ENCODE measurements at places on chromosomes 6 and 20.

GRCh38 chr6:155165029-155165710 lies 98.6 kb upstream of the CLDN20 start:
- DNase-seq, result no peak

DNA sequence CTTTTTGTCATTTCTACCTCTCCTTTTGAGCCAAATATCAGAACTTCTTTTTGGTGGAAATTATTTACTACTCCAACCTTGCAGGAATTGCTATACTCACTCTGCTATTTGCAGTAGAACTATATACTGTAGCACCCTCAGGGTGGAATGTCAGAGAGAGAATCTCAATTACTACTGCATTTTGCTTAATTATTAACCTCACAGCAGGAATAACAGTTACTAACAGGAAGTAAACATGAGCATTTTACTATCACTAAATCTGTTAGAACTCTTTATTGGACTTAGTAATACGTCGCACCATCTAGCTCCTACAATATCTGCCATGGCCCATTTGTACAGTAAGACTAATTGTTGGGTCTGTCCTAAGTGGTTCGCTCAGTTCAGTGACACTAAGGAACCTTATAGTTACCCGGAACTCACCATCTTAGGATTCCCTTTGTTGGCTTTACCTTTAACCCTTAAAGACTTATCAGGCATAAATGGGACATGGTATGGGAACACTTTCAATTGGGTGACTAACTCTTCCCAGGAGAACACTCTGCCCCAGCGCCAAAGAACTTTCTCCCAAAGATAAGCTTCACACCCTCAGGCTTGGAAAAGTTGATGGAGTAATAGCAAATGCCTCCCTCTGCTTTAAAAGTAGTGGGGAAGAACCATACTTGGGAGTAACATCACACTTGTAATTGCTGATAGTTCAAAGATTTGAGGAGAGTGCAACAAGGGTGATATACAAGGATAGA lies 38.8 kb downstream of the PLN start:
- DNase-seq, result no peak

- no peak for DNase-seq
Observed at GRCh38 chr6:487956-488355, 96.4 kb downstream of the IRF4 start.

- DNase-seq, result no peak
Observed at GRCh38 chr20:63149531-63150192, 66.3 kb downstream of the YTHDF1 start.

DNA sequence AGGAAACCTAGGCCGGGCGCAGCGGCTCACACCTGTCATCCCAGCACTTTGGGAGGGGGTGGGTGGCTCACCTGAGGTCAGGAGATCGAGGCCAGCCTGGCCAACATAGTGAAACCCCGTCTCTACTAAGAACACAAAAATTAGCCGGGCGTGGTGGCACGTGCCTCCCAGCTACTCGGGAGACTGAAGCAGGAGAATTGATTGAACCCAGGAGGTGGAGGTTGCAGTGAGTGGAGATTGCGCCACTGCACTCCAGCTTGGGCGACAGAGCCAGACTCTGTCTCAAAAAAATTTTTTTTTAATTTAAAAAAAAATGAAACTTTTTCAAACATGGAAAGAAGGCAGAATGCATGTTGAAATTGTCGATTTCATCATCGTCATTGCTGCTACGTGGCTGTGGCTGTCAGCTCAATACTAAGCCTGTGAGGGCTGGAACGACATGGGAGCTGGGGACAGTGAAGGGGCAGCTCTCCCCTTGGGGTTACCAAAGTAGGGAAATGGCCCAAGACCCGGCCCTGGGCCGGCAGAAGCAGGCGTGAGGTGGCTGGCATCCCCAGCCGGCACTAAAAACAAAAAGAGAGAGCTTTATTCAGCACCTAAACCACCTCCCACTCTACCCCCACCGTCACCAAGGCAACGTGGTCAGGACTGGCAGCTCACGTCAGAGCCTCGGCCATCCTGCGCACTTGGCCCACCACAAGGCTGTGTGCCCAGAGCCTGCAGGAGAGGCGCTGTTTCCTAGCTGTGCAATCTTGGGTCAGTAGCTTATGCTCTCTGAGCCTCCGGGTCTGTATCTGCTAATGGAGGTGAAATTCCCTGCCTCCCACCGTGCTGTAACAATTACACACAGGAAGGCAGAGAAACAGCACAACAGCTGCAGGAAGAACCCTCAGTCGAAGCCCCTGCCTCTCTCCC lies 30.8 kb downstream of the AGPAT4 start:
- peak; percentile 57 for DNase-seq

DNA sequence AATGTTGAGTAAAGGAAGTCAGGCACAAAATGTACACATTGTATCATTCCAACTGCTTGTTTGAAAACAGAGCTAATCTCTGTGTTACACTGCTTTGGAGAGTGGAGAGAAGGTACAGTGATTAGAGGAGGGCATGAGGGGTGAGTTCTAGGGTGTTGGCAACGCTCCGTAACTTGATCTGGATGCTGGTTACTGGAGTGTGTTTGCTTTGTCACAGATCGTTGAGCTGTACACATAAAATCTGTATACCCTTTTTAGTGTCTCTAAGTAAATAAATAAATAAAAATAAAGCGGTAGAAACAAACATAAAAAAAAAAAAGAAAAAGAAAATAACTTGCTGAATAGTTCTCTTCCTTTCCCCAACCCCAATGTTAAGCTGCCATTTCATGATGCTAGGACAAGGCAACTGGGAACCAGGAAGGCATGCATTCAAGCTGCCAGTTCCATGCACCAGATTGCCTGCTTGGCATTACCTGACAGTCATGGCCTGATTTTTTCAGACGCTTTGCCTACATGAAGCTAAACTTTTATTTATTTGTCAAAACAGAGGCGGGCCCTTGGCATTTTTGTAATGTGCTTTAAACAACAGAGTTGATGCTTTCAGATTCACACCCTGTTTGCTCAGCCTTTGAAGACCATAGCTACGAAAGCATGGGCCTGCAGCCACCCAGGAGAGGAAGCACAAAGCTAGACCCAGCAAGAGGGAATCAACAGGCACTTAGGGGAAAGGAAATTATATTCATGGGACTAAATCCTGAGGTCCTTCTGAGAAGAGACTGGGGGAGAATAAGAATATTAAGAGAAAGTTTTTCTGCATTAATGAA lies 21.2 kb downstream of the TNFRSF21 start:
- DNase-seq, result peak; percentile 21

DNA sequence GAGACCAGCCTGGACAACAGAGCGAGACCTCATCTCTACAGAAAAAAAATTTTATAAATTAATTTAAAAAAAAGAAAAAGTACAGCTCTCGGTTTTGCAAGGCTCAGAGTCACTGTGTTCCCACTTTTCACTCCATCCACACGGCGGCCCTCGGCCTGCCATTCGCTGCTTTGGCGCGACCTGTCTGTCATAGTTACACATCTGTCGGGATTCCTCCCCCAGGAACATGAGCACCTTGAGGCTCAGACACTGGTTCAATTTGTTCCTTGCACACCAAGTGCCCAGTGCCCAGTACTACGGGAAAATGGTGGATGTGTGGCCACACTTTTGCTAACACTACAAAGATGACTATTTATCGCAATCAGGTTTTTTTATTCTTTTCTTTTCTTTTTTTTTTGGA lies 8.4 kb downstream of the CTSZ start:
- no peak for DNase-seq

GRCh38 chr6:5511954-5512353 lies 250.6 kb downstream of the FARS2 start:
- DNase-seq, result no peak

DNA sequence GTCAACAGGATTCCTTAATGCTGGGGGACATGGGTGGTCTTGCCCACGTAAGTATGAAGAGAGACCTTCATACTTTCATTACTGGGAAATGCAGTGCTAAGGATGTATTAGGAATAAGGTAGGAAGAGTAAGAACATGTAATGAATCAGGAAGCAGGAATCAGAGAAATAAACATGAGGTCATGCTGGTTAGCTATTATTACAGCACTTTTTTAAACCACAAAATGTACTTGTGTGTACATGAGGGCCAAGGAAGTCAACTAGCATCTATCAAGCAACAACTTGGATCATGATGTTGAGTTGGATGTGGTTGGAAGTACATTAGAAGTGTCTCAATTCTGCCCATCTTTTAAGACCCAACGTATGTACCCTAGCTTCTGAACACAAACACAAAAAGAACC lies 63.5 kb upstream of the E2F3 start:
- DNase-seq, result no peak

DNA sequence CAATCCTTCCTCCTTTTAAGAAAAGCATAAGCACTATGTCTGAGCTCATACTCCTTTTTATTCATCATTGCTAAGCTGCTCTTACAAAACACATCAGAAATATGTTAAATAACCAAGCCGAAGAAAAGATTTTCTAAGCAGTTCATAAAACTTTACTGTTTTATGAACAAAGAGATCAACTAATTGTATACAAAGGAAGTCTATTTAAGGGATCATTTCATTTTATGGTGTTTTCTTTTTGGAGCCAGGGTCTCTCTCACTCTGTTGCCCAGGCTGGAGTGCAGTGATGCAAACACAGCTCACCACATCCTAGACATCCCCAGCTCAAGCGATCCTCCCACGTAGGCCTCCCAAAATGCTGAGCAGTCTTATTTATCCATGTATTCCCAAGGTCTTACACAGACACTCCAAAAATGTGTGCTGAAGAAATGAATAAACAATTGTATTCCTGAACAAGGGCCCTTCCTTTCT lies 9.3 kb downstream of the NUDT3 start:
- no peak for DNase-seq

DNA sequence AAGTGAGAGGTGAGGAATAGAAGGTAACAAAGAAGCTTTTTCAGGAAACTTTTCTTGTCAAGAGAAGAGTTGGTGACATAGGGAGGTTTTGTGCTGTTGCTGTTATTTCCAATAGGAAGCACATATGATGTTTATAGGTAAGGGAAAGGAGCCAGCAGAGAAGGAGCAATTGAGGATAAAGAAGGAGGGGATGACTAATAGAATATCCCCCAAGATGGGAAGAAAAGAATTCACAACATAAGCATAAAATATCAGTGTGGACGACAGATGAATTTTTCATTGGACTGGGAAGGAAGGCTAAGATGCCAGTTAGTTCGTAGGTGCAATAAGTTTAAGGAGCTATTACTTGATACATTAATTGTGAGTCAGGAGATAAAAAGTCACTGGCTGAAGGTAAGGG lies 8.5 kb upstream of the BEND6 start:
- DNase-seq, result no peak

GRCh38 chr6:29736563-29736962 lies 13.3 kb downstream of the HLA-F start:
- no peak for DNase-seq

GRCh38 chr6:36216559-36216958 lies 20.0 kb downstream of the BRPF3 start:
- DNase-seq, result no peak

DNA sequence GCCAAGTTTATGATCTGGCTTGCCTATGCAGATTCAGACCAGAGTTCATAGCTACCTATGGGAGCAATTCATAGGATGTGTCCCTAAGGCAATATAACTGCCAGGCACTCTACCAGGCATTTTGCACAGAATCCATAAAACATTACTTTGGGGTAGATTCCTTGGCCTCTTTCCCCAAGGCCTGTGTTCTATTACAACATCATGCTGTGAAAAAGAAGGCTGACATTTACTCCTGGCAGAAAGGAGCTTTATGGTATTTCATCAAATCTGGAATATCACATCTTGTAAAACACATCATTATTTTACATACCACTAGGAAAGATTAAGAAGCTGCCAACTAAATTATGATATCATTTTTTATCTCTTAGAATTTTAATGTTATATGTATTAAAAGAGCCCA lies 287.0 kb upstream of the MARCKS start:
- no peak for DNase-seq

DNA sequence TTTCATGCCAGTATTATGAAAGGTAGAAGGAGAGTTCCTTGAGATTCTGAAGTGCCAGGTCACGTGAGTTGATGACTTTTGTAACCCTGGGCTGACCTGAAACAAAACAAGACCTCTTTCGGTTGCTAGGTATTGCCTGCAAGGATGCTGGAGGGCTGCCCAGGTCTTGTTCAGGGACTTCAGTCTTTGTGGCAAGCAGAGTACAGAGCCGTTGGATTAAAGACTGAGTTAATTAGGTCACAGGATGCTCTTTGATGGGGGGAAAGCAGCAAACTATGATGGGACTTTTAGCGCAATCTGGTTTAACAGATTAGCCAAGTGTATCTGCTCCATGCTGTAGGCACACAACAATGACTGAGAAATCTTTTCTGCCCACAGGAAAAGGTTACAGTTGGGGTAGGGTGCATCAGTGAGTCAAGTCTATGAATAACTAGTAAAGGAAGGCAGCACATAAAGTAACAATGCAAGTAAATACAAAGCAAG lies 12.8 kb upstream of the ELOVL5 start:
- DNase-seq, result no peak

- no peak for DNase-seq
Observed at GRCh38 chr20:58382096-58382495, 6.9 kb upstream of the VAPB start.

DNA sequence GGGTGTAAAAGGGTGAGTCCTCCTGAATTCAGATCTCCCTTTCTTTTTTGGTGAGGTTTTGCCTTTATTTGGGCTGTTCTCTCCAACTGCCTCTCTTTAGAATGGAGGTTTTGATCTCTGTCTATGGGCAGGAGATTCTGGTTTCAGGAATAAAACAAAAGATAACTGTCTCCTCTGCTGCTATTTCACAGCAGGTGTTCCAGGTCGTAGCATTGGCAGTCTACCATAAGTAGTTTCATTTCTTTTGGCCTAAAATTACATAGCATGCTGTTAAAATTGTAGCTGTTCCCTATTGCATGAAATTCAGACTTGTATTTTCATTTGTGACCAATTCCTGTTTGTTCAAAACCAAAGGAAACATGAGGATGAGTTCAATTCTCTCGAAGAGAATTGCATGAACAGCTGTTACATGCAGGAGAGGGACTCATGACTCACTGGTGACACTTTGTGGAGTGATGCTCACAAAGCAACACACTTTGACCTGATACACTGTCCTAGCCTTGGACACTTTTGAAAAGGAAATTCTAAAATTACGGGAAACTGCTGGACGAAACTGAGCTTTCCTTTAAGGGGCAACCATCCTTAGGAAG lies 76.8 kb upstream of the SIRPG start:
- DNase-seq, result no peak

DNA sequence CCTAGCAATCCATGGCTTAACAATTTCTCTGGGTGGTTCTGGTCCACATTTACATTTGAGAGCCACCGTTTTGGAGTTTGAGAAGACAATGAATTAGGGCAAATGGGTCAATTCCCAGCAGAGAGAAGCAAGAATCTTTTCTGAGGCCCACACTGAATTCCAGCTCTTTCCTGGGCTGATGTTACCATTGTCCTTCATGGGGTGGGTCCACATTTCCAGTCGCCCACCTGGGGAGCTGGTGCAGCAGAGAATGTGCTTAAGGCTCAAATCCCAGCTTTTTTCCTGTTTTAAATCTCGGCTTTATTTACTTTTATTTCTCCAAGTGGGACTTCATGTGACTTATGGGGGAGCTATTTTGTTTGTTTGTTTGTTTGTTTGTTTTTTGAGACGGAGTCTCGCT lies 44.2 kb upstream of the TFAP2C start:
- DNase-seq, result no peak

Data from iPS-NIHi11 (cell line).